OCI-M1 (cell line): ENCODE measurements at places on chromosomes 2 and 18.

DNA sequence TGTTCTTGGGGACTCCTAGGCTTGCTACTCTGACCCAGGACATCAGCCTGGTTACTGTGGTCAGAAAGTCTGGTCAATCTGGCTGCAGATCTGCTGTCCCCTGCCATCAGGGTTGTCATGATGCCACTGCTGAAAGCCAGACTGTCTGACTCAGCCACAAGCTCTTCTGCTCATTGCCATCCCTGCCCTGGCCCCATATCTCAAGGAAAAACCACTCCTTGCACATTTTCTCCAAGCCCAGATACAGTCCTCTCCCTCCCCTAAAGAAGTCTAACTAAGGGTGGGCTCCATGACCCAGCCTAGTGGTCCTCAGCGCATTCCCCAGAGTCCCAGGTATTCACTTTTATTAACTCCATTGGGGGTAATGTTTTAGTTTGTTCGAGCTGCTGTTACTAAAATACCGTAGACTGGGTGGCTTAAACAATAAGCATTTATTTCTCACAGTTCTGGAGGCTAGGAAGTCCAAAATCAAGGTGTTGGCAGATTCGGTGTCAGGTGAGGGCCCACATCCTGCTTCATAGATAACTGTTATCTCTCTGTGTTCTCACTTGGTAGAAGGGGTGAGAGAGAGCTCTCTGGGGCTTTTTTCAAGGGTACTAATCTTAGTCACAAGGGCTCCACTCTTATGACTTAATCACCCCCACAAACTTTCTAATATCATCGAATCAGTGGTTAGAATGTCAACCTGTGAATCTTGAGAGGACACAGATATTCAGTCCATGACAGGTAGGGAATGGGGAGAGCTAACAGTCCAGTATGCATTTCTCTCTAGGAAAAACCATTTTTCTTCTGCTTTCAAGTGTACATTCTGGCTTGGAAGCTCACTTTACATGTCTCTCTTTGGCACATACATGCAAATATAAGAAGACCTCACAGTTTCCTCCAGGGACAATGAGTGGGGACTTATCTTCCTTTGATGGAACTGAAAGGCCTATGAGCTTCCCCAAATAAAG, 94.8 kb upstream of the CXCR4 start:
- peak; percentile 13 for DNase-seq

- DNase-seq, result no peak
These were observed 301.6 kb upstream of the GULP1 start for GRCh38 chr2:187989925-187990623.

DNA sequence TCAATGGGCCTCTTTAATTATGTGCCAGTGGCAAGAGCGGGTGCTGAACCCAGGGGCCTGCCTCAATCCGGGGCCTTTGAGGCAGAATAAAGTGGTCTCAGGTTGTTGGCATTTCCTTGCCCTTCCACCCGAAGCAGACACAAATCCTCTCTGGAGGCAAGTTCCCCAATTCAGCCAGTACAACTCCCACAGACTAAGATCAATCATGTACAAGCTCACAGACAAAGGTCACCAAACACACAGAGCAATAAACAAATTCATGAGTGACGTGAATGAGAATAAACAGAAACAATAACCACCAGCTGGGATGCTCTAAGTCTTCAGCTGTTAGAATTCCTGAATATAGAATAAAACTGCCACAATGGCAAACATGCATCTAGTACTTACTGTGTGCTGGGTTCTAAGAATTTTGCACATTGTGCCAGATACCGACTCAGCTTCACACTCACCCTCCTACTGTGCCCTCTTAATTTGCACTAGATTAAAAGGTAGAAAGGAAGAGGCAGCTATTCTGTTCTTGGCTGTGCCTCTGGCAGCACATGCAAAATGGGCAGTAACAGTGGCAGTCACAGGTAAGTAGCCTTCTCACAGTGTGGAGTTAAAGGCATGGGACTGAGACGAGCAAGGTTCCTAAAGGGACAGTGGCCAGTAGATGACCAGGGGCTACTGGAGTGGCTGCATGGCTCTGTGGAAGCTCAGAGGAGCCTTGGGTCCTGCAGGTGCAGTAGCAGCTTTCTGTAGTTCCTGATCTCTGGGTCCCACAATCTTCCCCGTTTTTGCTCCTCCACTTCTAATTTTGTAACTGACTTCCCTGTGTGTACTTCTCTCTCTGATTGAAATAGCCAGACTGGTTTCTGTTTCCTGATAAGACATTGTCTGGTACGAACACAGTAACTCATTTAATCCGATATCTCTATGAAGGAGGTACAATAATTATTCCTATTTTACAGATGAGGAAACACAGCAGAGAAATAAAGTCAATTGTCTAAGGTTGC, 34.6 kb upstream of the IL1B start:
- peak; percentile 52 for DNase-seq

DNA sequence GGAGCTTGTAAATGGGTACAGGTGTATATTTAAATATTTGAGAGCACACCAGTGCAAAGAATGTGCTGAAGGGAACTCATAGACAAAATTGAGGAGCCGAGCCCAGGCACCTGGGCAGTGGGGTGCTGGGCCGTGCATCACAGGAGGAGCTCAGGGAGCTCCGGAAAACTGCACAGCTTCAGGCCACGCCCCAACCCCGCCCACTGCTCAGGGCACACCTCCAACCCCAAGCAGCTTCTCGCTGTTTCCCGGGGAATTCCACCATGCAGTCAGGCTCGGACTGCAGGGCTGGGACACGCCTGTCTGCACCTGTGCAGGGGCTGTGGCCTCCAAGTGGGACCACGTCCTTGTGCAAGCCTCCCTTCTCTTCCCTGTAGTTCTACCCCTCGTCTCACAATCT, 243.0 kb downstream of the HDAC4 start:
- no peak for DNase-seq
